Activated CD4-positive, alpha-beta T cell treated with anti-CD3 and anti-CD28 coated beads for 36 hours (primary cell): ENCODE measurements at places on chromosomes 1 and 21.

DNA sequence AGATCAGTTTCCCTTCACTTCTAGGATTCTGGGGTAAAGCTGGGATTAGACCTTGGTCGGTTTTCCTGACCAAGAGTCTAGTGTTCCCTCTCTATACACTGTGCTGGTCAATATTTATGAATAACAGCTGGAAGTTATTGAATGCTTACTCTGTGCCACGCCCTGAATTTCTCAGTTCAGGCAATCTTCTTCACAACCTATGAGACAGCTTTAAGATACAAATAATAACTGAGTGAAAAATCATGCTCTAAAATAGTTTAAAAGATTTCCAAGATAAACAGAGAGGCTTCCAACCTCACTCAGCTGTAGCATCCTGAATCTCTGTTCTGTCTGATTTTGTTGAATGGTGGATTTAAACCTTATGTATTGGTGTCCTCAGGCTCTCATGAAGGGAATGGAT lies 72.2 kb downstream of the GNG12 start:
- no peak for DNase-seq
- peaks cover 4% of the 10 kb centered on the region for H3K4me1 ChIP-seq
- no peak overlapping the region for H3K27ac ChIP-seq
- H3K36me3 ChIP-seq, result no peaks in the 10 kb centered on the region
- H3K4me3 ChIP-seq, result no peak overlapping the region
- peaks cover 15% of the 10 kb centered on the region for H3K27me3 ChIP-seq

GRCh38 chr1:71490432-71490831 lies 409.6 kb upstream of the ZRANB2 start:
- no peaks in the 10 kb centered on the region for H3K27me3 ChIP-seq
- no peaks in the 10 kb centered on the region for H3K4me1 ChIP-seq
- DNase-seq, result no peak
- no peaks in the 10 kb centered on the region for H3K36me3 ChIP-seq

DNA sequence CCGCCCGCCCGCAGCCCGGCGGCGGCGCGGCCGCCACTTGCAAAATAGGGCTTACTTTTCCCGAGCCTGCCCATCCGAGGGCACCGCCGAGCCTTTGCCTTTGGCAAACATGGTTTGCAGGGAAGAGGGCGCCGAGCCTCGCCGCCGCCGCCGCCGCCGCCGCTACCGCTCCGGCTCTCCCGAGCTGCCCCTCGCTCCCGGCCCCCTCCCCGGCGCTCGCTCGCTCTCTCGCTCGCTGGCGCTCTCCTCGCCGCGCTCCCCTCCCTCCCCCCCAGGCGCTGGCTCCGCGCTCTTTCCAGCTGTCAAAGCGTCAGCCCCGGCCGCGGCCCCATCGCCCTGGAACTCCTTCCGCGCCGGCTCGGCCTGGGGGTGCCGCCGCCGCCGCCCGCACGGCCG lies 298 bp downstream of the SSBP3 start:
- peaks cover 33% of the 10 kb centered on the region for H3K36me3 ChIP-seq
- H3K27ac ChIP-seq, result no peak overlapping the region
- no peak for DNase-seq
- no peaks in the 10 kb centered on the region for H3K27me3 ChIP-seq
- H3K4me1 ChIP-seq, result peaks cover 63% of the 10 kb centered on the region
- peak overlapping the region; percentile 76 for H3K4me3 ChIP-seq

DNA sequence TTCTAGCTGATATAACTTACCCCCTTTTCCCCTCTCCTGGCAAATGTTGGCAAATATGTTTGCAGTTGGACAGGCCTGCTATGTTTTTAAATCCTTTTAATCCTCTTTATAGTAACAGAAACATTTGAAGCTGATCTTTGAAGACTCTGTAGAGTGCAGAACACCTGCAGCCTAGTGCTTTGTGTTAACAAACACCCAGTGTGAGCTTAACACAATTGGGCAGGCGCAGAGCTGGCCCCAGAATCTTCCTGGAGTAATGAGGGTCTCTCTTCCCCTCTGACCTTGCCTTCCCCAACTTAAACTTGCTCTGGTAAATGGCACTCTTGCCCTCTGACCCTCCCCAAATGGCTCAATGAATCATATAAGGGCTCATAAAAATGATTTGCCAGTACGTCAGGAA lies 247.9 kb upstream of the LYPLAL1 start:
- H3K4me1 ChIP-seq, result no peaks in the 10 kb centered on the region
- no peaks in the 10 kb centered on the region for H3K36me3 ChIP-seq
- no peak overlapping the region for H3K4me3 ChIP-seq
- DNase-seq, result no peak
- peaks cover 2% of the 10 kb centered on the region for H3K27me3 ChIP-seq

- H3K4me1 ChIP-seq, result peaks cover 35% of the 10 kb centered on the region
- peaks cover 2% of the 10 kb centered on the region for H3K36me3 ChIP-seq
- H3K27ac ChIP-seq, result no peak overlapping the region
- DNase-seq, result no peak
Measured at GRCh38 chr1:174956976-174957375, 42.8 kb upstream of the CACYBP start.
